ENCODE measurements at places on chromosomes 12 and 14. TPM values are rescaled to one million over a fixed set of nuclear protein-coding genes. Genes with fewer than 3 reads are reported as not detected.

The NEK9 gene
- polyA plus RNA-seq, result 90.4 TPM

The LMNTD1 gene
- polyA plus RNA-seq, result not detected

The OR10A7 gene
- not detected for polyA plus RNA-seq

The MYH7 gene
- 525 TPM for polyA plus RNA-seq

The FAM161B gene
- polyA plus RNA-seq, result 11.1 TPM

The PZP gene
- 0.52 TPM for polyA plus RNA-seq

The RND1 gene
- 0.37 TPM for polyA plus RNA-seq

The CMKLR1 gene
- polyA plus RNA-seq, result 4.5 TPM

The MYF6 gene
- 119 TPM for polyA plus RNA-seq

The TAS2R7 gene
- not detected for polyA plus RNA-seq

The PIANP gene
- 2.4 TPM for polyA plus RNA-seq

The GPR135 gene
- polyA plus RNA-seq, result 3.9 TPM

The MYO1A gene
- polyA plus RNA-seq, result 0.57 TPM

The ST8SIA1 gene
- polyA plus RNA-seq, result 11.6 TPM

The ACACB gene
- polyA plus RNA-seq, result 13.6 TPM

The PDZRN4 gene
- 1.8 TPM for polyA plus RNA-seq

The STAB2 gene
- polyA plus RNA-seq, result 1.5 TPM

The MAP1LC3B2 gene
- 5.5 TPM for polyA plus RNA-seq

The BMP4 gene
- polyA plus RNA-seq, result 13.7 TPM

The OASL gene
- polyA plus RNA-seq, result 0.09 TPM

The MCRS1 gene
- 59.6 TPM for polyA plus RNA-seq

The PKP2 gene
- polyA plus RNA-seq, result 6.1 TPM

The EPYC gene
- not detected for polyA plus RNA-seq

The SLC6A13 gene
- polyA plus RNA-seq, result 6.3 TPM

The ADAMTS20 gene
- 0.72 TPM for polyA plus RNA-seq

The KCNMB4 gene
- polyA plus RNA-seq, result 14.5 TPM

The VPS37B gene
- polyA plus RNA-seq, result 23.0 TPM

The GLI1 gene
- 8.2 TPM for polyA plus RNA-seq

The PRIM1 gene
- 11.9 TPM for polyA plus RNA-seq

The ARG2 gene
- polyA plus RNA-seq, result 2.1 TPM

The TEX22 gene
- 0.56 TPM for polyA plus RNA-seq

The EID3 gene
- polyA plus RNA-seq, result 1.6 TPM

The ADAM21 gene
- 0.40 TPM for polyA plus RNA-seq

The EIF2S3B gene
- polyA plus RNA-seq, result 0.71 TPM

The LLPH gene
- polyA plus RNA-seq, result 23.9 TPM

The CLEC6A gene
- not detected for polyA plus RNA-seq

The GZMH gene
- 0.30 TPM for polyA plus RNA-seq

The FGF23 gene
- not detected for polyA plus RNA-seq

The SELPLG gene
- 5.2 TPM for polyA plus RNA-seq

The MYH6 gene
- polyA plus RNA-seq, result 3.2 TPM

The PLCZ1 gene
- not detected for polyA plus RNA-seq

The GPHN gene
- 12.4 TPM for polyA plus RNA-seq

The PLEK2 gene
- polyA plus RNA-seq, result 0.62 TPM

The USP44 gene
- 1.1 TPM for polyA plus RNA-seq

The CCDC85C gene
- 4.1 TPM for polyA plus RNA-seq

Measured in hindlimb muscle (tissue), 1 donor.